Muscle of leg (tissue), 16 donors: ENCODE measurements at places on chromosomes 3 and 15.

DNA sequence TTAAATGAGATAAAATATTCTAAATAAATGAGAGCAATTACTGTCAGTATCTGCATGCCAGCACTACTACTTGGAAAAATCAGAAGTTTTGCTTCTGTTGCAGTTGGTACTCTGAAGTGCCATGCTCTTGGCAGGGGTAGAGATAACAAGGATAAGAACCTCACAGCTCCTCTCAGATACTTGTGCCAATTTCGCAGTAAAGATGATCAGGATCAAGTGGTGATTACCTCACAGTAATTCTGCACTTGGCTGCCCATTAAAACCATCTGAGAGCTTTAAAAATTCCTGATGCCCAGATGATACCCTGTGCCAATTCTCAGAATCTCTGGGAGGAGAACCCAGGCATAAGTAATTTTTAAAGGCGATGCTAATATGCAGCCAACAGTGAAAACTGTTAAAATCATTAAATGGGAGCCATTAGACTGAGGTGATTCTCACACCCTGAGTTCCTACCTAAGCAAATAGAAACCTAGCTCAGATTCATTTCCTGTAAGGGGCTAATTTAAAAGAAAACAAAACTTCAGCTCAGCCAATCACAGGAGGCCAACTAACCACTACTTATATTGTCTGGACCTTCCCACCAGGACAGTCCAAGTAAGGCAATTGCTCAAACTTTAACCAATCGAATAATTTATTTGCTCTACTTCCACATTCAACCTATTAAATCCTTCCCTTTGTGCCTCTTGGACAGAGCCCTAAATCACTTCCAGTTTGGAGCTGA is 171.2 kb downstream of the KCNMB2 start:
- DNase-seq = peak; percentile 14

DNA sequence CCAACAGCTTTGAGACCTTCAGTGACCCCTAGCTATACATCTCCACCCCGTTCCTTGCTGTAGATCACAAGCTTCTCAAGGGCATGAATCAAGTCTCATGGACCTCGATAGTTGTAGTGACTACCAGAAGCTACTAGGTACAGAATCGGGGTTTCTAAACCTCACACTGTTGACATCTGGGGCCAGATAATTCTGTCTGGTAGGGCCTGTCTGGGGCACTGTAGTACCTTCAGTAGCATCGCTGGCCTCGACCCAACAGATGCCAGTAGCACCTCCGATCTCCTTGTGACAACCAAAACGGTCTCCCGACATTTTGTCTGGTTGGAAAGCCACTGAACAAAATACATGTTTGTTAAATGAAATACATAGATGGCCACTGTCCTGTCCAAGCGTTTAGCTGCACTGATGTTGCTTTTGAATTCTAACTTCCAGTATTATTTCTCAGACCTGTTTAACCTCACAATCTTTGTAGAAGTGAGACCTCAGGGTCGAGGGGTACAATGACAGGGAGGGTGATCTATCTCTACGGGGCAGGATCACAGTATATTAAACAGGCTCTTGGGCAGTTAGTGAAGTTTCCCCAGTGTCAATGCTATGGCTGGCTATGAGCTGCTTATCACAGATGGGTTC is 262.5 kb upstream of the IGF1R start:
- no peak for DNase-seq

- no peak for DNase-seq
These were observed 911.5 kb upstream of the GBE1 start for GRCh38 chr3:82672966-82673365.

DNA sequence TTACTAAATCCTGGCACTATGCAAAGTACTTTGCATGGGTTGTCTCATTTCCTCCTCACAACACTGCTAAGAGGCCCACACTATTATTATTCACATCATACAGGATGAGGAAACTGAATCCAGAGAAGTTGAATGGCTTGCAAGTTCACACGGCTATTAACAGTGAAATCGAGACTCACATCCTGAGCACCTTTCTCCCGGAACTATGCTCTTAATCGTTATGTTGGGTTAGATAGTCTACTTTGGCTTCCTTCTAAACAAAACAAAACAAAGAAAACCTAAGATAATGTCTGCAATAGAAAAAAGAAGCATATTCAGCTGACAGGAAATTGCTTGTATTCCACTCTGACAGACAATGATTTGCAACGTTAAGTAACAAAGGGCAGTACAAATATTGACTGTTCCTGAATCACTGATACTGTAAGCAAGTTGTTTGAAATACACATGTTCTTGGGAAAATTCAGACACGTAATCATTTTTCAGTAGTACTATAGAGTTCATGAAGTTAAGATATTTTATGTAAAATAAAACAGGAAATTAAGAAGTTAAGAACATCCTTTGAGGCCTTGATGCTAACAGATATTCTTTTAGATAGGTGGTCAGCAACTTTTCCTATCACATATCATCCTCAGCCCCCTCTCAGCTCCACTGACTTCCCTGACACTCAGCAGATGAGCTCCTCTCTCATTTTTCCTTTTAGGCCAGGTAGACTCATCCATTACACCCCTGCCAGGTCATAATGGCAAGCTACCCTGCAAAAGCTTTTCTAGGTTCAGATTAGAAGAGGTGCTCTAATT is 40.7 kb downstream of the C2CD4B start:
- DNase-seq = peak; percentile 36

DNA sequence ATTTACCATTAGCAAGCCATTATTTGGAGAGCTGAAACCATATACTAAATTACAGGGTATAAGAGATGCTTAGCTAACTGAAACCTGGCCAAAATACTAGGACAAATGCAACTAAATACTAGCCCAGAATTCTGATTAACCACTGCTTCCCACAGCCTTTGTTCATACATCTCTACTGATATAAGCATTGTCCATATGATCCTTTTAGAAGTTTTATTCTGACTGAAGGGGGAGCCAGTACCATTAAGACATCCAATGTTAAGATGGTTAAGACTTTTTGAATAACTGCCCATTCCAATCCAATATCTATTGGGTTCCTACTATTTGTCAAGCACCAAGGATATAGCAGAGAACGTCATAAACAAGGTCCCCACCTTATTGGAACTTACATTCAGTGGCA is 421.3 kb downstream of the FOXP1 start:
- no peak for DNase-seq

DNA sequence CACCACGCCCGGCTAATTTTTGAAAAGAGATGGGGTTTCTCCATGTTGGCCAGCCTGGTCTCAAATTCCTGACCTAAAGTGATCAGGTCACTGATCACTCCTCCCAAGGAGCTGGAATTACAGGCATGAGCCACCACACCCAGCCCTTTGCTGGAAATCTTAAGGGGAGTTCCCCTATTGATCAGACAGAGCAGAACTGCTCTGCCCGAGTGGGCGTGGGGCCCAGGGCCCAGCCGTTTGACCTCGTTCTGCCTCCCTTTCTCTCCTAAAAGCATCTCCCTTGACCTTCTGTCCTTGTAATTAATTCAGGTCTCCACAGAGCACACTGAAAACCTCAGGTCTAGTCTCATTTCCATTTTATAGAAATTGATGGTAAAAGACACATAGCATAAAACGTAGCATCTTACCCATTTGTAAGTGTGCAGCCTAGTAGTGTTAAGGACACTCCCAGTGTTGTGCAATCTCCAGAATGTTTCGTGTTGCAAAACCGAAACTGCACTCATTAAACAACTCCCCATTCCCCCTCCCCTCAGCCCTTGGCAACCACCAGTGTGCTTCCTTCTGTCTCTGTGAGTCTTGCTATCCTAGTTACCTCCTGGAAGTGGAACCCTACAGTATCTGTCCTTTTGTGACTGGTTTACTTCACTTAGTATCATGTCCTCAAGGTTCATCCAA is 89.3 kb downstream of the SLCO3A1 start:
- peak; percentile 95 for DNase-seq

- DNase-seq = no peak
These were observed 517.5 kb downstream of the NTRK3 start for GRCh38 chr15:87739081-87739480.

DNA sequence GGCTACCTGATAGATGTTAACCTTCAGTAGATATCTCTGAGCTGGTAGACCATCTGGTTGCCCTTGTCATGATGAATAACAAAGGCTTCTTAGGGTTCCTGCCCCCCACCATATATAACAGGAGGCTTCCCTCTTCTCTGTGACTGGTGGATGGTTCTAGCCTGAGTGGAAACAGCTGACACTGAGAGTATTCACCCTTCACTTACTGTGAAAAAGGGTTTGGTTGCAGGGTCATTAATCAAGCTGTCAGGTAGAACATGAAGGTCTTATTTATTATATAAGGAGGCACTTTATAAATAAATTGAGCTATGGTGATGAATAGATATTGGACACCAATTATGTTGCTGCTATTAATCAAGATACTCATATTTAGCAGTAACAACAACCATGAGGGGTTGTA is 58.6 kb downstream of the CACNA2D3 start:
- DNase-seq = no peak
